ENCODE measurements at places on chromosomes 7 and 10.
A peak's percentile ranks its signal among the peaks of the same experiment; 100 is the strongest.

DNA sequence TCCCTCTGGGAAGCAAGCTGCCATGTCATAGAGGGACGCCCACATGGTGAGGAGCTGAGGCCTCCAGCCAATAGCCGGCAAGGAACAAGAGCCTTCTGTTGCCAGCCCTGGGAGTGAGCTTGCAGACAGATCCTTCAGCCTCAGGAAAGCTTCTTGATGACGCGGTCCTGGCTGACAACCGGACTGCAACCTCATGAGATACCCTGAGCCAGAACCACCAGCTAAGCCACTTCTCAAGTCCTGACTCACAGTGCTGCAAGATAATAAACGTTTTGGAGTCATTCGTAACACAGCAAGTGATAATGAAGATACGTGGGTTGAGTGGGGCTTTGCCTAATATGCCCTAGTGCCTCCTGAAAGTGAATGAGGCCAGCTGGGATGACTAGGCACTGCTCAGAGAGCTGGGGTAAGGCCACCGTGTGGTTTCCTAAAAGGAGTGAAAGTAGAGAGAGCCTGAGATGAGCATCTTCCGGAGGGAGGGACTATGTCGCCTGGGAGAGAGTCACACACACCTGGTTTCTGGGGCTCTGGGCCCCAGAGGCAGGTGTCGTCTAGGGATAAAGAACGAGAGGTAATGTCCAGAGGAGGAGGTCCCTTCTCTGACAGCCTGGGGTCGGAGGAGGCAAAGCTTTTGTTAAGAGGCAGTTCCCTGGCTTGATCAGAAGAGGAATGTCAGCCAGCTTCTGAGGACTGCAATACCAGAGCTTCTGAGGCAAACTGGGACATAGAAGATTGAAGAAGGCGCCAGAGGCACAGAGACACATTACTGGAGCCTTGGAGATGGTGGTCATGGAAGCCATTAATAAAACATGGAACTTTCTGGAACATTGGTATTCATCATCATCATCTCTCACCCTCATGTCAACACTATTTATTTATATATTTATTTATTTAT lies 53.6 kb downstream of the PYROXD2 start:
- DNase-seq = peak; percentile 57

GRCh38 chr7:39583539-39583938 lies 17.3 kb downstream of the YAE1 start:
- no peak for DNase-seq

DNA sequence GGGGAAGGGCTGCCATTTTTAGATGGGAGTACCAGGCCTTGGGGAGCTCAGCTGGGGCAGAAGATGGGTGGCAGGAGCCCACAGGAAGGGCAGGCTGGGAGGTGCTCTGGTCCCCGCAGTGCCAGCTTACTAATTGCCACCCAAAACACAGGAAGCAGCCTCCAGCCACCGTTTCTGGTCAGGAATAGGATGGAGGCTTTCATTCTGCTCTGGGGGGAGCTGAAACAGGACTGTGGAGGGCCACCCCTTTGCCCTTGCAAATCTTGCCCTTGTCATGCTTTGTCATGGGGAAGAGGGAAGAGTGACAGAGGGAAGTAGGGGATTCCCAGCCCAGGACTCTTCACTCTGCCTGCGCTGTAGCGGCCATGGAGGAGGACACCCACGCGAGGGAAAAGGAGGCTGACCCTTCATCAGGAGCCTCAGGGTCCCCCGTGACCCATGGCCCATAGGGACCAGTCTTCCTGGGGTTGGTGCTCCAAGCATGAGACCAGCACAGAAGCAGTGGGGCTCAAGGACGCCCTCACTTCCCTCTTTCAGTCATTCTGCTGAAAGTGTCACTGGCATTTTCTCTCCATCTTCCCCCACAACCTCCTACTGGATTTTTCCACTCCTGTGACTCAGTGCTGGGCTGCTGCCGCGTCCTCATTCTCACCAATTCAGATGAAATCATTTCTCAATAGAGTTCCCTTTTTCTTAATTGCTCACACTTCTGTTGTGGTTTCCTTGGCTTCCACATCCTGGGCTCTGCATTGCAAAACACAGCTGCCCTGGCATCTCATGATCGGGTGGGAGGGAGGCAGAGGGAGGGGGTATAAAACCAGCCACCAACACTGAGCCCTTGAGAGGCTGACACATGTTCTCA lies 61.9 kb downstream of the MKI67 start:
- no peak for DNase-seq

DNA sequence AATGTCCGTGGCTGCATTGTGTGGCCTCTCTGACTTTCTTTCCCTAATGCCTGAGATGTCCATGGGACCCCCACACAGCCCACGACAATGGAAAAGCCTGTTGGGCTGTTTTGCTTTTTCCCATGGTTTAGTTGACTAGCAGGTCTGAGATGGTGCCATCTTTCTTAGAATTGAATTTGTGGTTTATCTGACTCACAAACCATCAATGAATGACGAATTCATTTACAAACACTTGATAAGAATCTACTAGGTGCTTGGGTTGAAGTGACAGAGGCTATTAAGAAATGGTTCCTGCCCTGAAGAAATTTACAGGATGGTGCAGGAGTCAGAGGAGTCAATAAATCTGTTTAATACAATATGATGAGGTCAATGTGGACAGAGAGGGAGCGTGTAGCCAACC lies 75.4 kb downstream of the OTUD1 start:
- no peak for DNase-seq

DNA sequence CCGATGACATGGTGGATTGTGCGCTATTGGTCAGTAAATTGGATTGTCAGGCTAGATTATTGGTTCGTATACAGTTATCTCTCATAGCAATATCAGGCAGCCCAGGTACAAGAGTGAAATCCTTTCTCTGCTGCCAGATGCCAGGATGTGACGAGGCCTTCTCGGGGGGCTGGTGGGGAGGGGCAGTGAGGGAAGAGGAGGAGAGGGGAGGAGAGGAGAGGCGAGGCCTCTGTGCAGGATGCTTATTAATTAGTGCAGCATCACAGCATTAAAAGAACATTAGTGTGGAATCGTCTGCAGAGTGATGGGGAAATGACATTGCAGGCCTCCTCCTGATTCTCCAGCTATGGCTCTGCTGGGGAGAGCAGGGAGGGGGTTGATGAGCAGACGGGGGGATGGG lies 30.5 kb upstream of the SLF2 start:
- DNase-seq = no peak

GRCh38 chr10:120802935-120803334 lies 48.2 kb upstream of the WDR11 start:
- peak; percentile 9 for DNase-seq

- DNase-seq = no peak
Measured at GRCh38 chr7:154638286-154638685, 364.6 kb downstream of the PAXIP1 start.

DNA sequence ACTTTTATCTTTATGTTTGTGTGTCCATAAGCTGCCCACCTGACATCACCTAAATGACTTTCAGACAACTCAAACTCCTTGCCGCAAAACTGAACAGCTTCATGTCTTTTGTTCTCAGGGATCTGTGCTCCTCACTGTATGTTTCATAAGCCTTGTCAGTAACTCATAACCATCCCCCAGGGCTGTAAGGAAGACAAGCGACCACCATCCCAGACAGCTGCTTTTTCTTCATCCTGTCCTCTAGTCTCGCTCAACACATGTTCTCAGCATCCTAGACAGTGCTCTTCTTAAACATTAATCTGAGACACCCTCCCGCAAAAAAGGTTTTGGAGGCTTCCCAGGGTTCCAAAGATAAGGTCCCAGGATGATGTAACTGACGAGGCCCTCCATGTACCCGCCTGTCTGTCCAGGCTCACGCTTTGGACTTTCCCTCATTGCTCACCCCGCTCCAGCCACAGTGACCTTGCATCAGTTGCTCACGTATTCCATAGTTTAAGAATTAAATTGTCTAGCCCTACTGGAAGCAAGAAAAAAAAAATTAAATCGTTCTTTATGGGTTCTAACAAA lies 69.8 kb downstream of the MAP3K8 start:
- no peak for DNase-seq

GRCh38 chr7:20152511-20152910 lies 64.7 kb downstream of the MACC1 start:
- peak; percentile 38 for DNase-seq

DNA sequence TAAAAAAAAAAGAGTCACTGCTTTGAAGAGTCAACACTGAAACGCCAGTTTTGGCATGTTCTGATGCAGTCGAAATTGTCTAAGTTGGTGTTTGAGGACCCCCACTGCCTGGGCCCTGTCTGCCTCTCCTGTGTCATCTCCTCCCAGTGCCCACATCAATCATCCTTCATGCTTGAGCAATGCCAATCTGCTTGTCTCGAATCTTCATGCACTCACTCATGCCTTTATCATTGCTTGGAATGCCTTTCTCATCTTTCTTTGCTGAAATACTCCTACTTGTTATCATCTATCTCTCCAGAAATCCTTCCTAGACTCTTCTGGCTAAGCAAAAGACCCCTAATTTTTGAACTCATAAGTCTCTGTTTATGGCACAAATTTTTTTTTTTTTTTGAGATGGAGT lies 42.1 kb upstream of the PLPP4 start:
- no peak for DNase-seq

GRCh38 chr7:101099969-101100781 lies 14.9 kb downstream of the TRIM56 start:
- peak; percentile 28 for DNase-seq

- no peak for DNase-seq
Measured at GRCh38 chr10:73649876-73650536, 5.8 kb downstream of the SYNPO2L start.

DNA sequence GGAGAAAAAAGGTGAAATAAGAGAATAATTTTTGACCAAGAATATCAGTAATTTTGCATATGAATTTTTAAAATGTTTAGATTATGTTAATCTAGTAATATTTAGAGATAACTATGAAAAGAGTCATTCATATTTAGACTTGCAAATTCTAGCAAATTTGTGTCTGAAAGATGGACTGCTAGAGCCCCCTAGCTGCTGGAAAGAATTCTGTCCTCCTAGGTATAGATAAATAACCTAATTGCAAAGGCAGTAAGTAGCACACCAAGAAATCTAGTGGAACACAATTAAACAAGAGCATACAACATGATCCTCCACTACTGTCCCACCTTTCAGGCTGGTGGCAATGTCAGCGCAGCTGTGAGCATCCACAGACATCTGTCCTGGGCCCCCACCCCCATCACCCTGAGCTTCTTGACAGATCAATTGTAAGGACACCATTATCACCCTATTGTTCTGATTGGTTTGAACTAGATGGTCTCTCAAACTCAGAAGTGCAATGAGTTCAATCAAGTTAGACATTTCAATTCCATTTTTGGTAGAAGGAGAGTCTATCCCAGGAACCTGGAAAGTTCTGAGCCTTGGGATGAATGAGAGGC lies 15.0 kb upstream of the GFRA1 start:
- peak; percentile 21 for DNase-seq

DNA sequence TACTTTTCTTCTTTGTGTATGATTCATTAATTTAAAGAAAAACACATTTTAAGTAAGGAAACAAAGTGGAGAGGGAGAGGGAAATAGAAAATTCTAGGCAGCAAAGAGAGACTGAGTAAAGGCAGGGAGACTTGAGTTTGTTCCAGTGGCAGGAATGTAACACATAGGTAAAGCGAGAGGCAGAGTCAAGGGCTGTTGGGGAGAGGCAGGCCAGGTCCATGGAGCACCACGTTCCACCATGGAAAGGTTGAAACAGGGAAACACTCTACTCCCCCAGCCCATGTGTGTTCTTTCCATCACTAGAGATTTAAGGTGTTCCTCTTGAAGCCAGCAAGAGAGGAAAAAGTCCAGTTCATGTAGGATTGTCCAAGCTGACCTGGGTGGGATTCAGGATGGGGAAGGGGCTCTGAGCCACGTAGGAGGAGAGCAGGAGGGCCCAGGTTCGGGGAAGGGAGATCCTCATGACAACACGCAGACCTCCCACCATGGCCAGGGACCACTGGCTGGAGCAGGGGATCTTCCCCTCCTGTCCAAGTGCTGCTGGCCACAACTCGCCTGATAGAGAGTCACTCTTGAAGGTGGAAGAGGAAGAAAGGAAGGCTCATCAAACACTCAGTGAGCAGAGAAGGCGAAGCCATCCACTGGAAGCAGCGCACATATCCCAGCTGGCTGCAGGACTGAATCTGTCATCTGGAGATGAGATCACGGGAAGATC lies 666.4 kb upstream of the MKI67 start:
- no peak for DNase-seq

- no peak for DNase-seq
Measured at GRCh38 chr10:100576282-100576635, 40.5 kb downstream of the HIF1AN start.

DNA sequence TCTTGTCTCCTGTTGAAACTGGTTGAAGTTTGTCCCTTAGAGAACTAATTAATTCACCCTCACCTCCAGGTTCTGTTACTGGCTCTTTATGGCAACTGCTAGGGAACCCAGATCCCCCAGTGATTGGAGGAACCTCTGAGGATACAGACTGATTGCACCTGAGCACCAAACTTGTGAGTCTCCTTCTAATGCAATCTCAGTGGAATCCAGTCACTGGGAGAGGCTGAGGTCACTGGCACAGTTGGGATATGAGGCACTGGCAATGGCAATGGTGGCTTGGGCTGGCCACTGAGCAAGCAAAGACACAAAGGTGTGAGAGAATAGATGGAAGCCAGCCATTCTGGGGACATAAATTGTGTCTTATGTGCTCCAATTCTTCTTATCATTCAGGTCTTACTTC lies 5.3 kb upstream of the DGKI start:
- DNase-seq = no peak

GRCh38 chr7:105204953-105205352 lies 183.8 kb downstream of the SRPK2 start:
- DNase-seq = no peak

DNA sequence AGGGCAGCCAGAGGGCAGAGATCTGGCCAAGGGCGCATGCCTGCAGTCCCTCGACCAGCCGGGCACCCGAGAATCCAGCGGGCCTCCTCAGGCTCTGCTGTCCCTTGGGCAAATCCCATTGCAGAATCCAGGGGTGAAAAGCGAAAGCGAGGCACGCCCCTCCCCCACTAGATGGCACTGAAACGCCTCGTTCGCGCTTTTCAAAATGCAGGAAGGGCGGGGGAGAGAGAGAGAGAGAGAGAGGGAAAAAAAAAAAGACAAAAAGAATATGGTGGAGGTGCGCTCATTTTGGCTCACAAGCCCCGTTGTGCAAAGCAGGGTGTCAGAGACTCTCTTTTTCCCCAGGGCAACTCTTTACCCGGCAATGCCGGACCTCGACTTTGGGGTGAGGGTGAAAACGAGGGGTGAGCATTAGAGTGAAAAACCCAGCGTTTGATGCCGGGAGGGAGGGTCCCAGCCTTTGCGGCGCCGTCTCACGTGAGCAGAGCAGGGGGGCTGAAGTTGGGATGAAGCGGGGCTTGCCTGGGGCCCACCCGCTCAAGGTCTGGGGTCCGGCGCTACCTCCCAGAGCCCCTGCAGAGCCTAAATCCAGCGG lies 2.5 kb upstream of the TMEM178B start:
- peak; percentile 96 for DNase-seq

DNA sequence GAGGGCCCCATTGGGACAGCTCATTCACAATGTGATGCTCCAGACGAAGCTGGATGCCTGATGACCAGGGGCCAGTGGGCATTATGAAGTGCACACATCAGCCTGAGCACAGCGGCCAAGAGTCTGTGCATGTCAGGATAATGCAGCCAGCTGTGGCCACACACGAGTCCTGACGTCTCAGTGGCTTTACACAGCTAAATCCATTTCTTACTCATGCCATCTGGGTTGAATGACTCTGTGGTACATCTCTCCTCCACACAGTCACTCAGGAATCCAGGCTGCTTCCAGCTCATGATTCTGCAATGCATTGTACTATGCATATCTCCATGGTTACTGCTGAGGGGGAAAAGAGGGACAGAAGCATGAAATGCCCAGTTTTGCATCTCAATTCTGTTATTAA lies 123.6 kb downstream of the PRLHR start:
- DNase-seq = no peak

GRCh38 chr7:101138213-101138870 lies 11.4 kb downstream of the SERPINE1 start:
- DNase-seq = peak; percentile 22

GRCh38 chr10:29914986-29915785 lies 144.2 kb downstream of the JCAD start:
- no peak for DNase-seq

Measured in NCI-H1417 (cell line).